ENCODE measurements at places on chromosomes 2 and 18.

DNA sequence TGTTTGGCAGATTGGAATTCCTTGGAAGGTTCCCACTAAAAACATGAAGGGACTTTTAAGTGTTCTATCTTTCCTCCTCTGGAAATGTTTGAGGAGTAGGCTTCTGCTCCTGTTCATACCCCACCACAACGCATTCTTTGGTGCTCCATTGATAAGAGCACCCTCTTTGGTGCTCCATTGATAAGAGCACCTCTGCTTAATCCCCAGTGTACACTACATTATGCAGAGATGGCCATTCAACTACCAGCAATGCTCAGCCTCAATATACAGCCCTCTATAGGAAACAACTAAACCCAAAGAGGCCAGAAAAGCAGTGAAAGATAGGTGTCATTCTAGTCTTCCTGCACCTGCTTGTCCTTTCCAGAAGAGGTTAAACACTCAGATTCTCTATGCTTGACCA, 1.8 kb upstream of the CHAC2 start:
- H3K4me1 ChIP-seq, result no peaks in the 10 kb centered on the region
- H3K27ac ChIP-seq, result no peak overlapping the region
- no peak overlapping the region for H3K4me3 ChIP-seq
- DNase-seq, result no peak
- H3K36me3 ChIP-seq, result peaks cover 10% of the 10 kb centered on the region

DNA sequence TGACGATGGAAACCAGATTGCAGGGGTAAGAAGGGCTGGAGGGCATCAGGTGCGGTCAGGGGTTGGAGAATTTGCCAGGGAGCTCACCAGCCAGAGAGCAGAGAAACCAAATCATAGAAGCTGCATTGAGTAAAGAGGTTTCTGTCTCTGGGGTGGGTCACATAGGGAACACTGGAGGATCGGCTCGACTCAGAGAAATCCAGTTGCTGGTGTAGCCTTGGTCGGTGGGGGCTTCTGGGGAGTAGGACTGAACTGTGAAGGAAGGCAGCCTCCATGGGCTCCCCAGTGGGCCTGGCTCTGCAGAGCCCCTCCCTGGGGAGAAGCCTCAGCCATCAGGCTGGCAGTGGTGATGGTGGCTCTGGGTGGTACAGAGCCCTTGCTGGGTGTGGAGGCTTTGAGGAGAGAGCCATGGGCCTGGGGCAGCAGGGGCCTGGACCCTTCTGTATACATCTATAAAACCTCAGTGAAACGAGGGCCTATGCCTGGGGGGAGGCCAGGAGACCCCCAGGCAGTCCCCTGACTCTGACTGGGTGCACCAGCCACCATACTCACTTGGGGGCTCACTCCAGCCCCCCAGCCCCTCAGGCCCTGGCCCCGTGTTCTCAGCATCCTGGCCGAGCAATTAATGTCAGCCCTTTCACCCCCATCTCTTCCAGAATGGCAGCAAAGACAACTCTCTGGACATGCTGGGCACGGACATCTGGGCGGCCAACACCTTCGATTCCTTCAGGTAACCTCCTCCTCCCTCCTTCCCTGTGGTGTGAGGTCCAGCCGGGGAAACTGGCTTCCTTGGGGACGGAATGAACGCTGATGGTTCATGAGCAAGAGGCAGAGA, 124.5 kb downstream of the CTIF start:
- no peak for DNase-seq
- no peak overlapping the region for H3K4me3 ChIP-seq
- H3K27me3 ChIP-seq, result no peaks in the 10 kb centered on the region

- no peak overlapping the region for H3K4me3 ChIP-seq
- H3K27ac ChIP-seq, result no peak overlapping the region
- no peak for DNase-seq
- H3K36me3 ChIP-seq, result no peaks in the 10 kb centered on the region
These were observed 1117.8 kb downstream of the BCL11A start for GRCh38 chr2:59435635-59436034.

DNA sequence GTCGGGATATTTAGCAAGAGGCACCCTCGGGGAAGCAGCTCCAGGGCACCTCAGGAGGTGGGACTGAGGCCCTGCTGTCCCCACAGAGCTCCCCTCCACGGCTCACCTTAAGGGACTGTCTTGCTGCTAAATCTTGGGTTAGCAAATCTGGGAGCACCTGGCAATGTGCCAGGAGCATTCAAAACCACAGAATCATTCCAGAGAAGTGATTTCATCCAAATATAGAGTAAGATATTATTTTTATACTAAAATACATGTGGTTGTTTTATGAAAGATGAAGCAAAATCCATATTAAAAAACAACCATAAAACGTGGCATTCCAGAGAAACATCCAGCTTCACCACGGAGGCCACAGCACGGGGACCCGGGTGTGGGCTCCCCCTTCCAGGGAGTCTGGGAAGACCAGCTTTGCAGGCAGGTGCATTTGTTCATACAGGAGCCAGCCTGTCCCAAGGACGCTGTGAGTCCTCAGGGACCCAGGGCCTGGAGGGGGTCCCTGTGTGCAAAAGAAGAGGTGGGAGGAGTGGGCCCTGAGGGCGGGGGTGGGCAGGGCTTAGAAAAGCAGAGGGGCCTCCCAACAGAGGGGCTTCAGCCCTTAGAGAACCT, 16.3 kb downstream of the HS1BP3 start:
- DNase-seq, result no peak
- peaks cover 6% of the 10 kb centered on the region for H3K36me3 ChIP-seq
- H3K4me3 ChIP-seq, result no peak overlapping the region
- peaks cover 28% of the 10 kb centered on the region for H3K4me1 ChIP-seq
- H3K27me3 ChIP-seq, result no peaks in the 10 kb centered on the region

GRCh38 chr2:127277028-127277427, 16.9 kb downstream of the ERCC3 start:
- H3K27me3 ChIP-seq, result no peaks in the 10 kb centered on the region
- no peak for DNase-seq
- no peak overlapping the region for H3K27ac ChIP-seq
- H3K4me1 ChIP-seq, result no peaks in the 10 kb centered on the region
- no peak overlapping the region for H3K4me3 ChIP-seq

DNA sequence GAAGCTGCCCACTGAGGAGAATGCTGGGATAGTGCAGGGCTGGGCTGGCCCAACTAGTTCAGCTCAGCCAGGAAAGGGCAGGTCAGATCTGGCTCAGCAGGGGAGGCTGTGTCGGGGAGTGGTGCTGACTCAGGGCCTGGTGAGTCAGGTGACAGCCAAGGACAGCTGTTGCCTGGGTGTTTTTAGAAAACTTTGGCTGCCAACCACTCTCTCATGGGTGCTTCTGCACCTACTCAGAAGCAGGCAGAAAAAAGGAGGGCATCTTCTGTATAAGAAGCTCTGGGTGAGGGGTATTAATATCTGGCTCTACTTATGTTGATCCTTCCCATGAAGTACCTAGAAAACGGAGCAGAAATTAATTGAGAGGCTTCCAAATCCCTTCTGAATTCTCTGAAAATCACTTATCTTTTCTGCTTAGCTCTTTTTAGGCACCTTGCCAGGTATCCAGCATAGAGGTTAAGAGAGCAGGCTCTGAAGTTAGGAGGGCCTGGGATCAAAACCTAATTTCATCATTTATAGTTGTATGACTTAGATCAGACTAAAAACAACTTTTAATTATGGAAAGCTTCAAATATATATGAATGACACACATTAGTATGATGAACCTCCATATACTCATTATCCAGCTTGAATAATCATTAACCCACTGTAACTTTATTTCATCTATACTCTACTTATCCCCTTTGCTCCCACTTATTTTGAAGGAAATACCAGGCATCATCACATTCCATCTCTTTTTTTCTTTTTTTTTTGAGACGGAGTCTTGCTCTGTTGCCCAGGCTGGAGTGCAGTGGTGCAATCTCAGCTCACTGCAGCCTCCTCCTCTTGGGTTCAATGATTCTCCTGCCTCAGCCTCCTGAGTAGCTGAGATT, 15.5 kb upstream of the RAB10 start:
- DNase-seq, result peak; percentile 70
- no peak overlapping the region for H3K4me3 ChIP-seq
- no peaks in the 10 kb centered on the region for H3K4me1 ChIP-seq
- no peaks in the 10 kb centered on the region for H3K36me3 ChIP-seq
- H3K27ac ChIP-seq, result peak overlapping the region; percentile 56

GRCh38 chr18:11118051-11118766, 31.2 kb downstream of the PIEZO2 start:
- no peaks in the 10 kb centered on the region for H3K27me3 ChIP-seq
- H3K4me1 ChIP-seq, result no peaks in the 10 kb centered on the region
- no peak overlapping the region for H3K4me3 ChIP-seq
- H3K27ac ChIP-seq, result no peak overlapping the region
- H3K36me3 ChIP-seq, result no peaks in the 10 kb centered on the region
- DNase-seq, result no peak

GRCh38 chr2:234963773-234964615, 12.2 kb downstream of the SH3BP4 start:
- DNase-seq, result no peak
- H3K36me3 ChIP-seq, result no peaks in the 10 kb centered on the region
- H3K27me3 ChIP-seq, result no peaks in the 10 kb centered on the region
- no peak overlapping the region for H3K27ac ChIP-seq
- no peaks in the 10 kb centered on the region for H3K4me1 ChIP-seq

- no peaks in the 10 kb centered on the region for H3K4me1 ChIP-seq
- H3K27ac ChIP-seq, result no peak overlapping the region
- no peak for DNase-seq
- H3K36me3 ChIP-seq, result no peaks in the 10 kb centered on the region
These were observed 599.4 kb downstream of the RNF144A start for GRCh38 chr2:7516484-7517063.

DNA sequence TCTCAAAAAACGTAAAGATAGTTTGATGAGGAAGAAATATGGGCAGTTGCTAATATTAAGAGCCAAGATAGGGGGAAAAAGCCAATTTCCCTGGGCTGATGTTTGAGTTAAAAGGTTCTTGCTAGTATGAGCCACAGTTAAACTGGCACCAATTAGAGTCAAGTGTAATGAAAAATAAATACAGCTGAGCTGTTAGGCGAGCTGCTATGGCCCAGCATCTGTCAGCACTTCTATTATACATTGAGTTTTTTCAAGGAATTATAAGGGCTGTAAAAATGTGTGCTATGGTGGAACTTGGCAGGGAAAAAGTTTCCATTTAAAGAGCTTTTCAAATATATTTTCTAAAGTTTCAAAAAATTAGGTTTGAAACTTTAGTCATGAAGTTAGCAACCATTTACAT, 279.6 kb downstream of the CYRIA start:
- no peaks in the 10 kb centered on the region for H3K36me3 ChIP-seq
- no peak for DNase-seq
- H3K4me3 ChIP-seq, result no peak overlapping the region

DNA sequence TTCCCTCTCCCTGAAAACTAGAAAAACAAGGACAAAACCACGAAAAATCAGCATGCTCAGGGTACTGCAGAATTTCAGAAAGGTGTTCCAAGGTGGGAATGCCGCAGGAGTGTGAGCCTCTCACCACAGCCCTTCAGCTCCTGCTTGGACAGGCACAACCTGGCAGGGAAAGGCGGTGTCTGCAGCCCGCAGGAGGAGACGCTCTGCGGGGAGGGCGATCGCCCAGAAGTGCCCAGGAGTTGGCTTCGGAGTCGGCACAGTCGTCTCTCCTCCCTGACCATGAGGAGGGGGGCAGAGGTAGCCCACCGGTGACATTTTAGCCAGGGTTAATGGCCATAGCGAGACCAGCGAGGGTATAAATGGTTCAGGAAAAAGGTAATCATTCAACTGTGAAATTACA, 57.2 kb downstream of the TMEM18 start:
- H3K27me3 ChIP-seq, result no peaks in the 10 kb centered on the region
- no peaks in the 10 kb centered on the region for H3K36me3 ChIP-seq
- H3K4me1 ChIP-seq, result no peaks in the 10 kb centered on the region
- H3K27ac ChIP-seq, result no peak overlapping the region
- DNase-seq, result no peak

DNA sequence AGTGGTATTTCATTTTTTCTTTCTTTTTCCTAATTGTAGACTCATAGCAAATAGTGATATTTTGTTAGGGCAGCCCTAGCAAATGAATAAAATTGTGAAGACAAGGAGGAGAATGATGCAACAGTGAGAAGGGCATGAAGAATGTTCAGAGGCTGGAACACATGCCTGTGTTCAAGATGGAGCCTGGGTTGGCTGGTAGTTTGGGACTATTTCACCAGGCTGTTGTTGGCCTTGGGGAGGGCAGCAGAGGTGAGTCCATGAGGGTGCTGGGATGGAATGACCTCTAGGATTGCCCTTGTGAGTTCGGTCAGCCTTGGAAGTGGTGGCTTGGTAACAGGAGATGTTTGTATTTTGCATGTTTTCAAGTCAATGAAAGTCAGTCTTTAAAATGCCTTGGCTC, 10.1 kb upstream of the CDC42EP3 start:
- no peak overlapping the region for H3K4me3 ChIP-seq
- no peaks in the 10 kb centered on the region for H3K27me3 ChIP-seq
- no peaks in the 10 kb centered on the region for H3K4me1 ChIP-seq

DNA sequence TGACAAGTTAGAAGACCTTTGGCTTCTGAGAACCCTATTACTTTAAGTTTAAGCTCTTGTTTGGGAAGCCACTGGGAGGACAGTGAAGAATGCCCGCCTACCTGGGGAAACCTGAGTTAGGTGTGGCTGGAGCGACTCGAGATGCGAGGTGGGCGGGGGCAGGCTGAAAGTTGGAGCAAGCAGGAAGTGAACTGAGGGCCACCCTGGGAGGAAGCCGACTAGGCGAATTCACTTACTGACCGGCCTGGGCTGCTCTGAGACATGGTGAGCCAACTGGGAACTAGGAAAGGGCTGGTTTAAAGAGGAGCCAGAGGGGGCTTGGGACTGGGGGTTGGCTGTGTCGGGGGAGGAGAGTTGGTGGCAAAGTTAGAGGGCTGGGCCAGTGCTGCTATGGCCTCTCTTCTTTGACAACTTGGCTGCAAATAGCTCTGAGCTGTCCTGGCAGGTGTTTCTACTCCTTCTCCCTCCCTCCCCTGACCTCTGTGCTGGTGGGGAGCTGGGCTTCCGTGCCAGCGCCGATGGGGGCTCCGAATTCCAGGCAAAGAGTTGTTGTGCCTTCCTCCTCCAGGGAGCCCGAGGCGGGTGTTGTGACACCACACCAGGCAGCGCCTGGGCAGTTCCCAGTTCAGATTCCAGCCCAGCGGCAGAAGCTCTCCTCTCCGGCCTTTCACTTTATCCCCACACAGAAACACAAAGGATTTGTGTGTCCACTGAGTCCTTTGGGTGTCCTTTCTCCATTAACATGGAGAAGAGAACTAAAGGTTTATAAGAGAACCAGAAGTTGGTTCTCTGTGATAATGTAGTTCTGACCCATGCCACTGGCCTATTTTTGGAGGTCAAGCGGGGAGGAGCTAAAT, at the start of gene VAMP8:
Gene VAMP8, plus strand, starts transcription at position 201 of the 857 bp plus-strand sequence. Its CDS starts 61 bp downstream, at position 262.
- peak within 1 kb of the TSS; percentile 44 for H3K27ac ChIP-seq
- H3K36me3 ChIP-seq, result no peaks in the 10 kb centered on the region
- H3K27me3 ChIP-seq, result no peaks in the 10 kb centered on the region
- DNase-seq, result no peak
- peak within 1 kb of the TSS; percentile 24 for H3K4me3 ChIP-seq

GRCh38 chr2:71878626-71879508, 268.8 kb downstream of the CYP26B1 start:
- no peaks in the 10 kb centered on the region for H3K36me3 ChIP-seq
- H3K4me3 ChIP-seq, result no peak overlapping the region
- H3K4me1 ChIP-seq, result peaks cover 40% of the 10 kb centered on the region

DNA sequence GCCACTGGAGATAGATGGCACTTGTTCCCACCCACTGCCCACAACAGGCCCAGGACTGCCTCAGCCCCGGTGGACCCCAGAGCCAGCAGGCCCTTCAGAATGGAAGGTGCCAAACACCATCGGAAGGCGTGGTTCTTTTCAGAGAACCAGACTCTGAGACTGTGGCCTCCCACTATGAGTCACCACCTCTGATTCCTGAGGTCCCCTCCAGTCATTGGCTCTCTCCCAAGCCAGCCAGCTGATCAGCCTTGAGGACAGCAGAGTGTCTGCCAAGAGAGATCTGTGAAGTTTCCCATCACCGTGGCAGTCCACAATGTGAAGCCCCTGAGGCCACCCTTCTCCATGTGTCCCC, 10.4 kb upstream of the MAP3K2 start:
- peak overlapping the region; percentile 66 for H3K27ac ChIP-seq
- DNase-seq, result peak; percentile 79
- no peaks in the 10 kb centered on the region for H3K36me3 ChIP-seq
- H3K27me3 ChIP-seq, result no peaks in the 10 kb centered on the region

All from ascending aorta (tissue), 2 donors.